ENCODE measurements at places on chromosomes 6 and 20. TPM values are rescaled to one million over a fixed set of nuclear protein-coding genes. Genes with fewer than 3 reads are reported as not detected.

The SDHAF4 gene
- 12.9 TPM for total RNA-seq

The EYA2 gene
- 0.08 TPM for total RNA-seq

The SLPI gene
- total RNA-seq = 13.8 TPM

The PRDM13 gene
- total RNA-seq = not detected

The ASIP gene
- total RNA-seq = not detected

The SNAP25 gene
- total RNA-seq = not detected

The KHDC1L gene
- total RNA-seq = not detected

The STMN3 gene
- total RNA-seq = 14.6 TPM

The EPHA7 gene
- total RNA-seq = not detected

The TEAD3 gene
- total RNA-seq = 11.7 TPM

The HUS1B gene
- total RNA-seq = 0.55 TPM

The AKAP12 gene
- total RNA-seq = 10.9 TPM

The SDCBP2 gene
- 11.3 TPM for total RNA-seq

The TDRD6 gene
- not detected for total RNA-seq

Measured in hair follicular keratinocyte (primary cell).